Mesenteric fat pad (tissue), 1 donor: ENCODE measurements at places on chromosomes 4 and X. TPM values are rescaled to one million over a fixed set of nuclear protein-coding genes. Genes with fewer than 3 reads are reported as not detected.

Gene SRPX2
- total RNA-seq = 224 TPM

DNA sequence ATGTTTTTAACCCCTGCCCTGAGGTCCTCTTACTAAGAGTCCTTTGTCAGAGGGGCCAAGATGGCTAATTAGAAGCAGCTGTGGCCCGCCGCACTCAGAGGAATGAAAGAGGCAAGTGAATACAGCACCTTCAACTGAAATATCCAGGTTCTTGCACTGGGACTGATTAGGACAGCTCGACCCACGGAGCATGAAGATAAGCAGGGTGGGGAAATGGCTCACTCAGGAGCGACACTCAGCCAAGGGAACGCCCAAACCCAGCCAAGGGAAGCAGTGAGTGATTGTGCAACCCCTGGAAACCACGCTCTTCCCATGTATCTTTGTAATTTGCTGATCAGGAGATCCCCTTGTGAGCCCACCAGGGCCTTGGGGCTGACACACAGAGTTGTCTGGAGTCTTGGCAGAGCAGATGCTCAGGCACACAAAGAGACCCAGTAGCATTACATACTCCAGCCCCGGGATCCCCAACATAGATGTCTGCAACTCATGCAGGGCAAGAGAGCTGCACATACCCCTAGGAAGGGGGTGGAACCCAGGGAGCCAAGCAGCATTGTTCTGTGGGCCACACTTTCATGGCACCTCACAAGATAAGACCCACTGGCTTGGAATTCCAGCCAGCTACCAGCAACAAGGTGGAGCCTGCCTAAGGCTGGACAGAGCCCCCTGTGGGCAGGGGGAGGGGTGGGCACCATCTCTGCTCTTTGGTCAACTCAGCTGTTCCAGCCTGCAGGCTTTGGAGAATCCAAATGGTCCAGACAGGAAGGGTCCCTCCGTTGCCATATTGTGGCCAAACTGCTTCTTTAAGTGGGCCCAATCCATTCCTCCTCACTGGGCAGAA lies 23.3 kb downstream of the F8A3 start:
- DNase-seq = no peak

Gene MBNL3
- 14.6 TPM for total RNA-seq

- DNase-seq = no peak
Observed at GRCh38 chrX:11135564-11136185, 24.5 kb downstream of the HCCS start.

Gene KLB
- total RNA-seq = 7.4 TPM

- no peak for DNase-seq
Observed at GRCh38 chrX:111387470-111388070, 24.4 kb downstream of the DCX start.

Gene AMOT
- total RNA-seq = 3.8 TPM
